ENCODE measurements at places on chromosomes 3 and 15. TPM values are rescaled to one million over a fixed set of nuclear protein-coding genes. Genes with fewer than 3 reads are reported as not detected.

GRCh38 chr3:62876064-62876463 is 848 bp upstream of the CADPS start:
- peak; percentile 66 for DNase-seq

- no peak for DNase-seq
Measured at GRCh38 chr3:31815006-31815405, 166.1 kb downstream of the OSBPL10 start.

DNA sequence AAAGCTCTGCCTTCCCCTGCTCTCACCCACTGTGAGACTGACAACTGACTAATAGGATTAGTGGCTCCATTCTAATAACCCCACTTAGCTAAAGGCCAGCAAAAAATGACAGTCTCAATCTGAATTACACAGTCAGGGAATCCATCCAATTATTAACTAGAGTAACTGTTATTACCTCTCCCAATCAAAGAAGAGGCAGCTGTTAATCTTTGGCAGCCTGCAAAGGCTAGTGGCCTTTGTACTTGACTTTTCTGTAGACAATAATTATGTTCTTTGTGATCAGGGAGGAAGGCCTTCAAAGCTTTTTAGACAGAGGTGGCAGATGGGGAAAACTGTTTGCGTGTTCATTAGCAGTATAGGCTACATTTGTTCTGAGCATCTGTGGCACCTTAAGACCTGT is 177.7 kb downstream of the ISL2 start:
- DNase-seq, result no peak

GRCh38 chr15:100468285-100468684 is 60.5 kb downstream of the CERS3 start:
- DNase-seq, result peak; percentile 4

- no peak for DNase-seq
Measured at GRCh38 chr3:39346785-39347585, 17.5 kb downstream of the CCR8 start.

DNA sequence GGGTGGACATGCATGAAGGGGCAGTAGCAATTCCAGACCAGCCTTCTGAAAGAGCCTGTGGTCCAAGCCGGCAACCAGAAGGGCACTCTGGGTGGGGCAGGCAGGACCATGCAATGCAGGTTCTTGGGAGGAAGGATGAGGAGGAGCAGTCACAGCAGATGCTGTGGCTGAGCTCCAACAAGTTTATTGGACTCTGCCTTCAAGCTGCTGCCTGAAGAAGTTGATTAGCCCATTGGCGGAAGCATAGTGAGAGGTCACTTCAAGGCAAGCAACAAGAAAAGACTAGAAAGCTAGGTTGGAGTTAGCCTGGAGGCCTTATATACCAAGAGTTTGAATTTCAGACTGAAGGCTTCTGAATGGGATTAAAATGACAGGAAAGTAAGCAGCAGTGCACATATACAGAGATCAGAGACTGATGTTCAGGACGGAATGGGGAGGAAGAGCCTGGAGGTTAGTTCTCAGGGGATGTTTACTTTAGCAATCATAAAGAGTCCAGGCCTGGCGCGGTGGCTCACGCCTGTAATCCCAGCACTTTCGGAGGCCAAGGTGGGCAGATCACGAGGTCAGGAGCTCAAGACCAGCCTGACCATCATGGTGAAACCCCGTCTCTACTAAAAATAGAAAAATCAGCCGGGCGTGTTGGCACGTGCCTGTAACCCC is 39.9 kb downstream of the SFMBT1 start:
- DNase-seq, result no peak

Gene CD86
- not detected for total RNA-seq

Gene MUC4
- 0.07 TPM for total RNA-seq

- no peak for DNase-seq
Measured at GRCh38 chr15:90822204-90822955, 46.0 kb upstream of the FURIN start.

Gene RBMS3
- total RNA-seq, result 9.9 TPM

Gene C2CD4A
- total RNA-seq, result not detected

Gene PDZRN3
- 0.33 TPM for total RNA-seq

Gene NR2E3
- not detected for total RNA-seq

DNA sequence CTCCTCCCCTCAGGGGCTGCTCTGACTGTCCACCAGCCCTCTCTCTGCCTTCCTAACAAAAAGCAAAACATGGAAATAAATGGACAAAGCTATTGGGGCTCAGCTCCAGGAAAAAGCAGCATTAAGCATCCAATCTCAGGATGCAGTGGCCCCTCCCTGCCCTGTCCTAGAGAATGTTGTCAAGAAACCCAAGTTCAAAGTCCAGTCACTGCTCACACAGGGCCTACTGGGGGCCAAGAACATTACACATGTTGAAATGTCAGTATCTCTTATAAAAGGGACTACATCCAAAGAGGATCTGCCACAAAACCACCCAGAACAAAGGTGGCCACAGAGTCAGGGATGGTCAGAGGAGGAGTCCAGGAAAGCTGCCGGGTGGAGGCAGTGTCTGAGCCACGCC is 7.6 kb upstream of the GRIP2 start:
- DNase-seq, result no peak

- no peak for DNase-seq
Measured at GRCh38 chr3:13507570-13508339, 27.6 kb downstream of the HDAC11 start.

DNA sequence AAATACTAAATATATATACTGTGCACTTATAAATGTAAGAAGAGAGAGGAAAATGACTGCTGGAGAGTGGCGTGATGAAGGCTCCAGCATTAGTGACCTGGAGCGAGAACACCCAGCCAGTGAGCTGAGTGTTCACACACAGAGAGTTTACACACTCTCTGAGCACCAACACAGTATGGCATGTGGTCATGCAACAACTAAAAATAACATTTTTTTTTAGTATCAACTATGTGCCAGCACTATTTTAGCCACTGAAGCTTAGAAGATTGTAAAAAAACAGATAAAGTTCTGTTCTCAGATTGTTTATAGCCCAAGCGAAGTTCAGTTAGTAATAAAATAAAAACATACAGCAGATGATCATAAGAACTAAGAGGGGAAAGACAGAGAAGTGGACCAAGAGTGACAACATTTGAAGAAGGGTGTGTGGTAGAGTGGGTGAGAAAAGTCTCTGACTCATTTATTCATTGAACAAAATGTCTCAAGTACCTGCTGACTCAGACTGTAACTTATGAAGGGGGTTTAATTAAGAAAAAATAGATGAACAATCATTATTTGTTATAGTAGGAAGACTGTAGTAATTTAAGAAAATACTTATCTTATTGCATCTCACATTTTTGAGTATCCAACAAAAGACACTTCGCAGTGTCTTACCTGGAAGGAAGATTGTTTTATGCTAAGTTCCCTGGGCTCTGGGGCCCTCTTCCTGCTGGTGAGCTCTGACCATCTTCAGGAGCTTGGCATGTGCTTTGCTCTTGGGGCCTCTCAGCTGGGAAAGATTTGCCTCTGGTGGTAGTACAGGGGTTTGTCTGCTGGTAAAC is 43.8 kb downstream of the GAP43 start:
- peak; percentile 63 for DNase-seq

Gene NLGN1
- total RNA-seq, result 1.6 TPM

GRCh38 chr3:137946356-137946973 is 63.5 kb upstream of the CLDN18 start:
- DNase-seq, result peak; percentile 68

DNA sequence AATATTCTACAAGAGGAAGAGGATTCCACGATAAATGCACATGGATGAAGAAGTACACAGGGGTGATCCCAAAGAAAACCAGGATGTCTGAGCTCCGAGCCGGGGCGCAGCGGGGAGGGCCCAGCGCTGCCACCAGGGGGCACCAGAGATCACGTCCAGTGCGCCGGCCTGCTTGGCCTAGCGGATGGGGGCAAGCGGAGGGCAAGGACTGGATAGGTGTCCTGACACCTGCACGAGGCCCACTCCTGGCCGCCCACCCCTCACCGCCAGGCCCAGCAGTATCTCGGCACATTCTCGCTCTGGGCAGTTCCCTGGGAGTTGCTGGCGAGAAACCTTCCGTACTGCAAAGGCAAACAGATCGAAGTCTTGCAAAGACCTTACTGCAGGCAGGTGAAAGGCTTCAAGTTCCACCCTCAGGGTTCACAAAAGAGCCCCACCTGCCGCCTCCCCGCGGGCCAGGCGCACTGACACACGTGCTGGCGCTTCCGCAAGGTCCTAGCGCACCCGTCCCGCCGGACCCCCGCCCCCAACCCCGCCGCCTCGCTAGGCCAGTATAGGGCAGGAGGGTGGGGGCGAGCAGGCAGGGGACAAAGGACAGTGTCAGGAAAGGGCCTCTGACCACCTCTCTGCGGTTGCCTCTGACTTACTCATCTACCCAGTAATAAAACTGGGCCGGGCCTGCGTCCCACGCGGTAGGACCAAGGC is 3.3 kb downstream of the ANKRD63 start:
- peak; percentile 47 for DNase-seq

DNA sequence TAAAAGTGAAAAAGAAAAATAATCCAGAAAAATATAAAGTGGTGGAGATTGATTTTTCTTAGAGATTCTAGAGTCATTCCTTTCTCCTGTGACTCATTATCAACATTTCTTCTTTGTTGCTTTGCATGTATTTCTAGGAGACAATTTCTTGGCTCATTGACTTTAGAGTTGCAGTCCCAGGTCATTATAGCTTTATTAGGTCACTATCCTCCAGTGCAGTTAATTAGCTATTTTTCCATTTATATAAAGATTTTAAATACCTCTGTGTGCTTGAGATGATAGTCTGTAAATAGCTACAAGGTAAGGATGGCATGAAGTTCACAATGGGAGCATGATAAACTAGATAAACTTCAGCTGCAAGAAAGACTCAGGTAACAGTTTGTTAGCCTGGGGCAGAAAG is at the start of gene OR4F15:
OR4F15 (plus strand) TSS at position 301 of the 400 bp plus-strand sequence. CDS start 5,985 bp downstream, outside the sequence.
- DNase-seq, result no peak

Gene TRAT1
- not detected for total RNA-seq

DNA sequence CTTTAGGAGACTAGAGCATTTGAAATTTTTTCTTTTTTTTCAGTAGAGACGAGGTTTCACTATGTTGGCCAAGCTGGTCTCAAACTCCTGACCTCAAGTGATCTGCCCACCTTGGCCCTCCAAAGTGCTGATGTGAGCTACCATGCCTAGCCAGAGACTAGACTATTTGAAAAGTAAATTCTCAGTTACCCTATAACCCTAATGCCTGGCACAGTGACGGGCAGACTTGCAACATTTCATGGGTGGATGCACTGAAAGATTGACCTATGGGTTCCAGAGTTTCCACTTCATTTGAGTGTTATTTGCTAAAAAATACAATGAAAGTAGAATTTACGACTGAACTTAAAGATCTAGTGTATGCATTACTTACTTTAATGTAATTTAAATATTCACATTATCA is 45.7 kb upstream of the LIPC start:
- DNase-seq, result no peak

DNA sequence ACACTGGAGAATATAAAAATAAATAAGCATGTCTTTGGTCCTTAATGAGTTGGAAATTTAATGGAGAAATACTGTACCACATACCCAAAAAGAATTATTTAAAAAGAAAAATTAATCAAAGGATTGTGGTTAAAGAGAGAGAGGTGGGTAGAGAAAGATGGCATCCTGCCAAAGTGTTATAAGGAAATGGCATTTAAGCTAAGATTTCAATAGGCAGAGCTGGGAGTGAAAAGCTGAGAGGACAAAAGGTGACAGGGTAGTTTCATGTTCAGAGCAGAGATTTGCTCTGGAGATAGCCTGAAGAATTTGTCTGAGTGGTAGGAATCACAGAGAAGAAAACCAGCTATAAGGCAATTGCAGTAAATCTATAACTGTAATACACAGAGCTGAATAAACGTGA is 181.0 kb downstream of the SI start:
- DNase-seq, result no peak

DNA sequence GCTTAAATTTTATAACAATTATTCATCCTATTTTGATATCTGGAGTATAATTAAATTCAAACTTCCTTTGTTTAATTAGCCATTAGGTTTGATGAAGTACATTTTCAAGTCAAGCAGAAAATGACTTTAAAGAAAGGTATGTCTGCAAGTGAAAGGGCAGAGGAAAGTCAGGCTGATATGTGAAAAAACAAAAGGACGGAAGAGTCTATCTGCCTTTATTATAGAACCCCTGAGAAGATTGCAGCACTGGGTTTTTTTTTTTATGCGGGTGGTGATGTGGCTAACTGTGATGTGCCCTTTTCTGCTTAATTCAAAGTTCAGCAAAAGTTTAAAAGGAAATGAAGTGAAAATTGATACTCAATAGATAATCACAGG is 83.2 kb downstream of the COL8A1 start:
- no peak for DNase-seq

DNA sequence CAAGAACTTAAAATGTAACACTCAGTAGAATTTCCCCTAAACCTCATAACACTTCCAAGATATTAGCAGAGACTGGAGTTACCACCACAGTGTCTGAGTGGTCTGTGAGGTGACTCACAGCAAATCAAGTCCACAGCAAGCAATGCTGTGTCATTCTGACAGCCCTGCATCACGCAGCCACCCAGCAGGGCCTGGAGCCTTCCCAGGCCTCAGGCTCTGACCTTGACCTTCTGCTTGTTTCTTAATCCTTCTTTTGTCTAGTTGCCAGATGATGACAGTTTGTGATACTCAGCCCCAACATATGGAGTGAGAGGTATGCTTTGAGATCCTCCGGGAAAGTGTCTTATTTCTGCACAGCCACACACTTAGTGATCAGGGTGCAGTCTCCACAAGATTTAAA is 82.5 kb downstream of the TOP2B start:
- peak; percentile 98 for DNase-seq

GRCh38 chr3:140078343-140078742 is 143.4 kb downstream of the CLSTN2 start:
- no peak for DNase-seq

Gene GALNT15
- total RNA-seq, result 0.13 TPM

DNA sequence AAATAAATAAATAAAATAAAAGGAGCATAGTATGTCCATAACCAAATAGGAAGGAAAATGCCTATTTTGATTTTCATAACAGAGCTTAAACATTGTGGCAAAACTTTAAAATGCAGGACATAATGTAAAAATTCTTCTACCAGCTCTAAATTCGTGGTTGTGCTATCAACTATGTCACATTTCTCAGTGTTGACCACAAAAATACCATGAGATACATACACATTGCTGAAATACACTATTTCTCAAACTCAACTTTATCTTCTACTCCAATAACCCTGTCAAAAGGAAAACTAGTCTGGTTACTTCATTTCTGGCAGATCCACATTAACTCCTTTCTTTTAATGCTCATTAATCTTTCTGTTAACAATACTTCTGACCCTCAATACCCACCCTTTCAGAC is 523.2 kb downstream of the FHIT start:
- DNase-seq, result no peak

DNA sequence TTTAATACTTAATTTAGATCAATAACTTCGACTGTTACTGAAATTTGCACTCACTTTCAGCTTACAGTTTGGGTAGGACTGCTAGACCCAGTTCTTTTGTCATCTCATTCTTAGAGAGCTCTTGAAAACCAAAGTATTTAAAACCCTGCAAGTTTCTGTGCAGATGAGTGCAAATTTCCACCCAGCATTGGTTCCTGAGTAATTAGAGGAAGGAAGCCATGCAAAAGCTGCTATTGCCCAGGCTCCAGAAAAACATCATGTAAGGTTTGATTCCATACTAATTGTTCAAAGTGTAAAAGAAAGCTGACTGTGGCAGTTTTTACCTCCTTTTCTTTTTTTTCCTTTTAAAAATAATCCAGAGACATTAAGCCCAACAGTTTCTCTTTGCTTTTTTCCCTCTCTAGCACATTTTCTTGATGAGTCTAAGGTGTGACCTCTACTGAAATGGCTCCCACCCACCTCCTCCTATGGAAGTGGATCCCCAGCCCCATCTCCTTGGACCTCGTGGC is 30.3 kb downstream of the ABHD2 start:
- DNase-seq, result no peak

GRCh38 chr3:72652395-72652794 is 195.8 kb downstream of the SHQ1 start:
- no peak for DNase-seq

- no peak for DNase-seq
Measured at GRCh38 chr15:71611553-71612396, 198.6 kb upstream of the NR2E3 start.

Gene DTX3L
- 22.5 TPM for total RNA-seq

All from HT1080 (cell line).